Amniotic stem cell (primary cell): ENCODE measurements at places on chromosomes 7 and 10.

GRCh38 chr7:71491336-71491735 is 359.4 kb downstream of the GALNT17 start:
- no peak for DNase-seq

DNA sequence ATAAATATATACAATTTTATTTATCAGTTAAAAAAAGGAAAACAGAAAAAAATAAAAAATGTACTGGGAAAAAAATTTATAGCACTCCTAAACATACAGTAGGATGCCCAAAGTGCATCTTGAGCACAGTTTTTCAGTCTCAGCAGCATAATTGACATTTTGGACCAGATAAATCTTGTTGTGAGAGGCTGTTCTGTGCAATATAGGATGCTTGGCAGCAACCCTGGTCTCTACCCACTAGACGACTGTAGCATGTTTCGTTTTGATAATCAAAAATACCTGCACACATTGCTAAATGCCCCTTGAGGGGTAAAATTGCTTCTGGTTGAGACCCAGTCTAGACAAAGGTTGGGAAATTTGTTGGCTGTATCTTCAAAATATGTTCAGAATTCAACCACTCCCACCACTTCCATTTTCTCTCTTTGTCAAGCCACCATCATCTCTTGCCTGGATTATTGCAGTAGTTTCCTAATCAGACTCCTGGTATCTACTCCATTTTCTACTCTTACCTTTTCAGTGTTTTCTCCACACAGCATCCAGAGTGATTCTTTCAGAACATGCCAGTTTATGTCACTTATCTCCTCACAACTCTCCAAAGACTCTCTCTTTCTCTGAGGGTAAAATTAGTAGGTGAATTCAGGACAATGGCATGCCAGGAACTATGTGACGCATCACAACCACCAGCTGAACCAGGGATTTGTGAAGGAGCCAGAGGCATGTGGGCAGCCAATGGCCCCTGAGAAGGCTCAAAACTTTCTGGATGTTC is 91.4 kb downstream of the GPR85 start:
- peak; percentile 69 for DNase-seq

GRCh38 chr10:33680036-33680435 is 345.6 kb upstream of the NRP1 start:
- DNase-seq: no peak

DNA sequence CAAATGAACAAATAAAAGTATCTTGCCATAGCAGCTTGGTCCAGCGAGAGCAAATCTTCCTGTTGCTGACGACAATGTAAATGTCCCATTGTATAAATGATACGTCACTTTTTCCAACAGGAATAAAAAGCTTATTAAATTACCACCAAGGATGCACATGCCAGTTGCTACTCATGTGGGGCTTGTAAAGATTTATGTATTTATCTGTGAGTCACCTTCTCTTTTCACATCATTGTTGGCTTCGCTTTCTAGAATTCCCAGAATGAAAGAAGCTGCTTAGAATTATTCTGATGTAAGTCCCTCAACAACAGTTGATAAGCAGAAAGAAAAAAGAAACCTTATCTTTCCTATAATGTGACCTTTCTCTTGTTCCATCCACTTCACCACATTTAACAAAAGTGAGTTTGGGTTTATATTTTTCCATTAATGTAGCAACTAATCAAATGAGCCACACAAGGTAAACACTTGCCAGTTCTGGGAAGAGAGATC is 22.4 kb downstream of the DNAJC12 start:
- DNase-seq: no peak

DNA sequence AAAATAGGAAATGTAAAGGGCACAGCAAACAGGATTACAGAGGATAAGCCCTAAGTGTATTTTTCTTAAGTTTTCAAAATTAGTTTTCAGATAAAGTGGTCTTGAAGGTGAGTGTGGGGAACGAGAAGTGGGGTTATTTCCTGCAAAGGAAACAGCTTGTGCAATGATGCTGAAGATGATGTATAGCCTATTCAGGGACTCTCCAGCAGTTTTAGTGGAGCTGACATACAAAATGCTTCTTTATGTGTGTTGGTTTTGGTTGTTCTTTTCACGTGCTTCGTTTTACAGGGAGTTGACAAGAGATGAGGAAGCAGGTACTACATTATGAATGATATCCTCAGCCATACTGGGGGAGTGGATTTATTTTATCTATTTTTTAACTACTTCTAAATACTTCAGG is 20.5 kb downstream of the CASD1 start:
- no peak for DNase-seq

DNA sequence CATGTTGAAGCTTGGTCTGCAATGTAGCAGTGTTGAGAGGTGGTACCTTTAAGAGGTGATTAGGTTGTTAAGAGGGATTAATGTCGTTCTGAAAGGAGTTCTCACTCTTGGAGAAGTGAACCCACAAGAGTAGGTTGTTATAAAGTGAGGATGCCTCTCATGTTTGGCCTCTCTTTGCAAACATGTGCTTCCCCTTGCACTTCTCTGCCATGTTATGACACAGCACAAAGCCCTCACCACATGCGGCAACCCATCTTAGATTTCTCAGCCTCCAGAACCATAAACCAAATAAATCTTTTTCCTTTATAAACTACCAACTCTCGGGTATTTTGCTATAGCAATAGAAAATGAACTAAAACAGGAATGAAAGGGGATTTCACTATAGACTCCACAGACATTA is 66.3 kb downstream of the KMT2C start:
- no peak for DNase-seq

- no peak for DNase-seq
These were observed 14.9 kb downstream of the AFAP1L2 start for GRCh38 chr10:114389426-114389825.
